ENCODE measurements at places on chromosomes 2 and 18.

GRCh38 chr2:122873951-122874350 lies 1118.5 kb downstream of the TSN start:
- DNase-seq = no peak

- DNase-seq = no peak
Observed at GRCh38 chr2:188852772-188853171, 121.4 kb upstream of the COL3A1 start.

DNA sequence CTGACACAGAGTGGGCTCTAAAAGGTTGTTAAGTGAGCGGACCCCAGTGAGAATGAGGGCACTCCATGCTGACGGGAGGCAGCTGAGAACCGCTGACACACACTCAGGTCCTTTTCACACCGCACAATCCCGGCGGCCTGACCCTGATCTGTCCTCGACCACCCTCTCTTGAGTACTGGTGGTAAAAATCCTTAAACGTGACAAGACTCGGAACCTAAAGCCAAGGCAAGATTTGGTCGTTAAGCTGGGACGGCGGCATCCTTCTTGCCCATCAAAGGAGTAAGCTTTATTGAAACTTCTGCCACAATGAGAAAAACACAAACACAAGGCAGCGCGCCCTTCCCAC lies 569 bp downstream of the TMX3 start:
- no peak for DNase-seq

DNA sequence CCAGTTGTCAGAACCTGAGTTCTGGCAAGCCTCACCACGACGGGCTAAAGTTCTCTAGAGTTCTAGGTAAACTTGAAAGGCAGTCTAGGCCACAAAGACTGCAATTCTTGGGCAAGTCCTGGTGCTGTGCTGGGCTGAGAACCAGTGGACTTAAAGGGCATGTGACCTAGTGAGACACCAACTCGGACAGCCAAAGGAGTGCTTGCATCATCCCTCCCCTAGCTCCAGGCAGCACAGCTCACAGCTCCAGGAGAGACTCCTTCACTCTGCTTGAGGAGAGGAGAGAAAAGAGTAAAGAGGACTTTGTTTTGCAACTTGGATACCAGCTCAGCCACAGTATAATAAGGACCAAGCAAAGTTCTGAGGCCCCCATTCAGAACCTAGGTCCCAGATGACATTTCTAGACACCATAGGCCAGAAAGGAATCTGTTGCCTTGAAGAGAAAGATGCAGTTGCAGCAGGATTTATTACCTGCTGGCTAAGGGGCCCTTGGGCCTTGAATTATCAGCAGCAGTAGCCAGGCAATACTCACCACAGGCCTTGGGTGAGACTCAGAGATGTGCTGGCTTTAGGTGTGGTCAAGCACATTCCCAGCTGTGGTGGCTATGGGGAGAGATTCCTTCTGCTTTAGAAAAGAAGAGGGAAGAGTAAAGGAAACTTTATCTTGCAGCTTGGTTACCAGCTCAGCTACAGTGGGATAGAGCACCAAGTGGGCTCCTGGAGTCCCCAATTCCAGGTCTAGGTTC lies 51.8 kb downstream of the UPP2 start:
- no peak for DNase-seq

- no peak for DNase-seq
Observed at GRCh38 chr2:171154348-171154747, 6.3 kb downstream of the TLK1 start.

DNA sequence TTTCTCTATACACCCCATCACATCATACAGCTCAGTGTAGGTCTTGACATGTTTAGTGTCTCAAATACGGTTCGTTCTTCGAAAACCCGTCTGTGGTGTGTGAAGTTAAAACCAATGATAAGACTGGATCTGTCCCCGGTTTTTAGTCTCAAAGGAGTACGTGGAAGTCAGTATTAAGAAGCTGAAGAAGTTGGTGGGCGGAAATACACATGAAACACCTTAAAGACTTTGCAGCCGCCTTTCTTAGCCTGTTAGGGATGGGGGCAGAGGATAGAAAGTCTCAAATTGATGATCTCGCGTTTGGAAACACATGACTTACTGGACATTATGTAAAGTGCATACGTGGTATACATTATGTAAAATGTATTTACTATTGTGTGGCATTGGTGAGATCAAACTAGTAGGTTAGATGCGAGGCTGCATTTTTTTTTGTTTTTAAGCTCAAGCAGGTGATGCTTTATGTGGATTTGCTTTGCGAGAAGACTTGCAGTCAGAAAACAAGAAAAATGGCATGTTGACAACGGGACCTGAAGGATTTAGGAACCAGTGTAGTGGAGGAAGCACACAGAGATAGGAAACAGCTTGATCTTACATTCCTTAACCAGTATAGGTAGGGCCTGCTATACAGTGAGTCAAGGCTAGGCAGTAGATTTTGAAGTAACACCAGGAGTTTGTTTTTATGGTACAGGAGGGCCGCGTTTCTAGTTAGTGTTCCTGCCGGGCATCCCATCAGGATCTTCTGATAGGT lies 1.2 kb downstream of the CNOT11 start:
- DNase-seq = no peak

GRCh38 chr2:108635630-108636354 lies 83.5 kb upstream of the RANBP2 start:
- DNase-seq = no peak

DNA sequence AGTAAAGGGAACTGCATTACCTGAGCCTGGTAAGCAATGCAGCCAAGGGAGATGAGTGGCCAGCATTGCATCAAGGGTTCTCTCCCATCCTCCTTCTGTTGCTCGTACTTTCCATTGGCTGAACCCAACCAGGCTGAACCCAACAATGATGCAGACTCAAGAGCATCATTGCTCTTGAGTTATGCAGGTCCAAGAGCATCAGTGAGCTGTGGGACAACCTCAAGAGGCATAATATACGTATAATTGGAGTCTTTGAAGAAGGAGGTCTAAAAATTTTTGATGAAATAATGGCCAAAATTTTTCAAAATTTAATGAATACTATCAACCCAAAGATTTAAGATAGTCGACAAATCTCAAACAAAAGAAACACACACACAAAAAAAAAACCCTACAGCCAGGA lies 213.0 kb downstream of the RNF152 start:
- DNase-seq = no peak

GRCh38 chr2:168602846-168603401 lies 146.9 kb downstream of the CERS6 start:
- no peak for DNase-seq

Data from keratinocyte (primary cell).